ENCODE measurements at places on chromosomes 3 and 15.

DNA sequence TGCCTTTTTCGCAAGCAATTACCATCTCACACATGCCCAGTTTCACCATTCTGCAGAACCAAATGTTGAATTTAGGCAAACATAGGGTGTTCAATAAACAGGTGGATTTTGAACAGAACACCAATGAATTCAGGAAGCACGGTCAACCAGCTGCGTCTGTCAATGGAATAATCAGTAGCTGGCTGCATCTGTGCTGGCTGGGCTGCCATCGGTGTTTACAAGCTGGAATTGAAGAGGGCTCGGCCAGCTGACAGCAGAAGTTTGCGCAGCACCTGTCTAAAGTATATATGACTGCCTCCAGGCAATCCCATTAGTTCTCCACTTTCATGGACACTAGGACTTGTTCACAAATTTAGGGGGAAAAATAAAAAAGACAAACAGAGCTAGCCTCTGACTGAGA, 996.4 kb upstream of the CFAP20DC start:
- DNase-seq = no peak

DNA sequence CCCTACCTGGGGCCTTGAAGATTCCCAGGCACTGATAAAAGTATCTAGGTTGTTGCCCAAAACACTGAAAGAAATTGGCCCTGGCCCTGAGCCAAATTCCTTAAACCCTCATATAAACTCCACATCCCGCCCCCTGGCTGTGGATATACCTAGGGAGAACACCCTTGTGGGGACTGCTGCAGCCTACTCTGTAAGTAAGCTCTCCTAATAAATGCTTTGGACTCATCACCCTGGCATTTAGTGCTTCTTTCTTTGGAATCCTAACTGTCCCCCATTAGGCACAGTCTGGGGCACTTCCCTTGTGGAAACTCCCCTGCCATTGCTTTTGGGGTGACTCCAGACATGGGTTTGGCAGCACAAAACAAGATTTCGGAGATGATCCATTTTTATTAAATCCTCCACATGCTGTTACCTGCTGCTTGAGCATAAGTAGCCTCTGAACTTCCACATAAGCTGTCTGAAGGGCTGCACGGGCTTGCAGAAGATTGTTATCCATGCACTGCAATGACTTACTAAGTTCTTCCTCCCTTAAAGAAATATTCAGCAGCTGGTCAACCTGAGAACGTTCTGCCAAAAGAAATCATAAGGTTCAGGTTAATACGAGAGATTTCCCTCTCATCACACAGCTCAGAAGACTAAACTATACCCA, 46.4 kb downstream of the ZNF106 start:
- no peak for DNase-seq

- DNase-seq = no peak
Measured at GRCh38 chr3:143150071-143150470, 30.5 kb downstream of the CHST2 start.

DNA sequence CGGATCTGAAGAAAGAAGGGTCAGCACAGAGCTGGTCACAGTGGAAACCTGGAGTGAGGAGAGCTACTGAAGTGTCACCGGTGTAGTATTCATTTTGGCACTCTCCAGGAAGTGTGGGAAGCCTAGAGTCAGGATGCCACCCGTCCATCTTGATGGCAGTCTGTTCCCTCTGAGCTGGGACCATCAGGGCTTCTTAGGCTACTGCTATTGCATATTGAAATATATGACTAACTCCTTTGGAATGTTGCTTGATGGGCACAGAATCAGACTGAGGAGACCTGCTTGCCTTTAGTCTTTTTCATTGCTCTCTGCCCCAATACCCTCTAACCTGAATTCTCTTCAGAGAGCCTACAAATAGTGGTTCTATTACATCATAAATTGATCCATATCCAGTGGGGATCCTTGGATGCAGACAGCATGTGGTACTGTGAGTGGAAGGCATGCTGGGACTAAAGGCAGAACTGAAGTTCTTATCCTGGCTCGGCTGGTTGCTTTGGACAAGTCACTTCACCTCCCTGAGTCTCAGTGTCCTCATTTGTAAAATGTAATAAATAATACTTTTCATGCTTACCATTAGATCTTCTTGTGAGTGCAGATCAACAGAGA, 143.5 kb downstream of the PDE8A start:
- no peak for DNase-seq

GRCh38 chr3:135325726-135326235, 530.7 kb downstream of the EPHB1 start:
- no peak for DNase-seq

- DNase-seq = no peak
Measured at GRCh38 chr15:101026656-101027272, 107.6 kb downstream of the LRRK1 start.

GRCh38 chr3:60657972-60658371, 593.3 kb downstream of the FHIT start:
- no peak for DNase-seq

GRCh38 chr3:10315771-10316344, 5.1 kb downstream of the SEC13 start:
- no peak for DNase-seq
